Kasumi-1 (cell line): ENCODE measurements at places on chromosomes 16 and 17.
A peak's percentile ranks its signal among the peaks of the same experiment; 100 is the strongest.

GRCh38 chr17:82820278-82821251, 19.3 kb downstream of the ZNF750 start:
- DNase-seq = no peak

DNA sequence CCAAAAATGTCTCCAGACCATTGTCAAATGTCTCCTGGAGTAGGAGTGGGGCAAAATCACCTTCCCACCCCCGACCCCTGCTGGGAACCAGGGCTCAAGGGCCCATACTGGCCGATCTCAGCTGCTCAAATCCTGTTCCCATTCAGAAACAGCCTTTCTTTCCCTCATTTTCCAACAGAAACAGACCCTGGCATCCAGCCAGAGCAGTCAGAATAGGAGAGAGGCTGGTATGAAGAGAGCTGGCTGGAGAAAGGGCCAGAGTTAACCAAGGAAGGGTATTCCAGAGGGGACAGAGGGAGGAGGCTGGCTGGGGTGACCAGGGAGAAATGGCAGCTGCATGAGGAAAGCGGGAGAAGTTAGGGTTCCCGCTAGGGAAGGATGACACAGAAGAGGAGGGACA, 199.1 kb downstream of the XYLT1 start:
- DNase-seq = no peak

GRCh38 chr17:21113716-21114115, 13.0 kb upstream of the DHRS7B start:
- DNase-seq = no peak

GRCh38 chr17:42561897-42562387, at the start of gene COASY:
TSS of gene COASY (plus strand) at chr17:42562148. CDS start at chr17:42562623, 475 bp downstream.
- peak; percentile 95 for DNase-seq

DNA sequence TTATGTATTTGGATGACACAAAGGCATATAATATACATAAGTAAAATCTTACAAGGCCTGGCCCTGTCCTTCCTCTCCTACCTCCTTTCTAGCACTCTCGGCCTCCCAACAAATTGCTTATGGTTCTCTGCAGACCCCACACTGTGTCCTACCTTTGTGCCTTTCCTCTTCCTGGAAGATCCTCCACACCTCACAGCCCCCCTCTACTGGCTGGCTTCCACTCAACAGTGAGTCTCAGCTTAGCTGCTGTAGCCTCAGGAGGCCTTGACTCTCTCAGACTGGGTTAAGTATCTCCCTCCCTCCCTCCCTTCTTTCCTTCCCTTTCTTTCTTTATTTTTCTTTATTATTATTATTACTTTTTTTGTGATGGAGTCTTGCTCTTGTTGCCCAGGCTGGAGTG, 8.3 kb upstream of the SLC52A1 start:
- DNase-seq = no peak

GRCh38 chr17:54899721-54900456, 763 bp upstream of the TOM1L1 start:
- no peak for DNase-seq
